ENCODE measurements at places on chromosomes 5 and 9.

DNA sequence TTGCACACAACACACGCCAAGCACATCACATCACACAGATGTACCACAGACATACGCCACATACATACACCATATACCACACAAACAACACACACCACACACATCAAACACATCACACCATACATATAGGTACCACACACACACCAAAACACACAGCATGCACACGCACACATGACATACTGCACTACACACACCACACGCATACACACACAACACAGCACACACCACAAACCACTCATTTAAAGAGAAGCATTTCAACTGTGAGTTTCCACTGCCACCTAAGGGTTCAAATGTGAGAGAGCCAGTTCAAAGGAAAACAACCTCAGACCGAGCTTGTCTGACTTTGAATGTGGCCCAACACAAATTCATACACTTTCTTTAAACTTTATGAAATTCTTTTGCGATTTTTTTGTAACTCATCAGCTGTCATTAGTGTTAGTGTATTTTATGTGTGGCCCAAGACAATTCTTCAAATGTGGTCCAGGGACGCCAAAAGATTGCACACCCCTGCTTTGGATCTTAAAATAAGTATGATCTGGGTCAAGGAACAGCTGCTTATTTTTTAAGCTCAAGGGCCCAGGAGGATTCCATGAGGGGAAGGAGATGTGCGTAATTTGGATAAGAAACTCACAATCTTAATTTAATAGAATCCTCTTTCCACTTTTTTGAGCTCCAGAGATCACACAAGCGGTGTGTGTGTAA lies 494.6 kb downstream of the GADD45G start:
- no peak for DNase-seq

GRCh38 chr9:128089299-128089698 lies 21.3 kb downstream of the SLC25A25 start:
- no peak for DNase-seq

- DNase-seq = no peak
These were observed 25.5 kb upstream of the KCNIP1 start for GRCh38 chr5:170478306-170478705.

DNA sequence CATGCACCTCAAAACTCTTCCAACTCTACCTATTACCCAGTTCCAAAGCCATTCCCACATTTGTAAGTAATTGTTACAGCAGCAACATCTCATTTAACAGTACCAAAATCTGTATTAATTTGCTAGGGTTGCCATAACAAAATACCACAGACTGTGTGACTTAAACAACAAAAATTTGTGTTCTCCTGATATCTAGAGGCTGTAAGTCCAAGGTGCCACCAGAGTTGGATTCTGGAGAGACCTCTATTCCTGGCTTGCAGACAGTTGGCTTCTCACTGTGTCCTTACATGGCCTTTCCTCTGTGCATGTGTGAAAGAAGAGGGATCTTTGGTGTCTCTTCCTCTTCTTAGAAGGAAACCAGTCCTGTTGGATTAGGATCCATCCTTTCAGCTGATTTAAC lies 203.8 kb upstream of the PIK3R1 start:
- no peak for DNase-seq

DNA sequence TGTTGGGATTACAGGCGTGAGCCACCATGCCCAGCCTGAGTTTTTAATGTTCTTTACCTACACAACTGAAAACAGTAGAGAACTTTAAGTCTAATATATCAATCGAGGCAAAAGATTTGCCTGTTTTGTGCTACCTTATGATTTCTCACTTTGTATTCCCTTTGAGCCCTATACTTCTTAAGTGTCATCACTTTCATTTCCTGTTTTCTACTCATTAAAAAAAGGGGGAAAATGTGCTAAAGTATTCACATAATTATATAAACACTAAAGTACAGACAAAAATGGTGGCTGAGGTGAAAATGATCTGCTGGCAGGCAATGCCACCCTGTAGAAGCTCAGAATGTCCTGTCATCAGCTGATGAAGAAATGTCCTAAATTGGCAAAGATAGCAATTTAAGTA lies 23.6 kb downstream of the ATG10 start:
- DNase-seq = no peak

GRCh38 chr5:179974946-179975712 lies 67.4 kb upstream of the TBC1D9B start:
- DNase-seq = no peak

Measured in stimulated activated CD4-positive, alpha-beta T cell treated with anti-CD3 and anti-CD28 coated beads, TNF-alpha, amount 100 ng/mL, for 1 hour (primary cell).